ENCODE measurements at places on chromosomes 1 and 21. TPM values are rescaled to one million over a fixed set of nuclear protein-coding genes. Genes with fewer than 3 reads are reported as not detected.

The PDZK1 gene
- total RNA-seq, result not detected

The KCNJ10 gene
- total RNA-seq, result not detected

The KRTAP21-1 gene
- total RNA-seq, result not detected

The VHLL gene
- total RNA-seq, result not detected

The GBP6 gene
- total RNA-seq, result 0.38 TPM

The C1QC gene
- total RNA-seq, result not detected

The CREG1 gene
- 19.5 TPM for total RNA-seq

The PAQR6 gene
- total RNA-seq, result 6.3 TPM

The OR2AK2 gene
- total RNA-seq, result not detected

The PLXNA2 gene
- 0.43 TPM for total RNA-seq

The CNIH3 gene
- 1.9 TPM for total RNA-seq

The MRTO4 gene
- 21.1 TPM for total RNA-seq

The ELAVL4 gene
- not detected for total RNA-seq

The CRP gene
- not detected for total RNA-seq

The NTRK1 gene
- total RNA-seq, result 1.8 TPM

The TMEM125 gene
- not detected for total RNA-seq

The AKR7A3 gene
- total RNA-seq, result 0.48 TPM

The ROR1 gene
- 0.10 TPM for total RNA-seq

The CNTN2 gene
- total RNA-seq, result not detected

The SMG7 gene
- total RNA-seq, result 76.8 TPM

All from activated CD4-positive, alpha-beta memory T cell treated with anti-CD3 and anti-CD28 coated beads, Interleukin-2, amount 10 ng/mL, durations not matched to agents 7 days and 5 days (primary cell).